ENCODE measurements at places on chromosomes 3 and 15.

GRCh38 chr3:185365291-185366073, 2.5 kb downstream of the MAP3K13 start:
- DNase-seq = no peak

- DNase-seq = no peak
Measured at GRCh38 chr15:64389036-64389435, 1.4 kb downstream of the TRIP4 start.

GRCh38 chr3:190073264-190074008, 47.3 kb downstream of the P3H2 start:
- no peak for DNase-seq

DNA sequence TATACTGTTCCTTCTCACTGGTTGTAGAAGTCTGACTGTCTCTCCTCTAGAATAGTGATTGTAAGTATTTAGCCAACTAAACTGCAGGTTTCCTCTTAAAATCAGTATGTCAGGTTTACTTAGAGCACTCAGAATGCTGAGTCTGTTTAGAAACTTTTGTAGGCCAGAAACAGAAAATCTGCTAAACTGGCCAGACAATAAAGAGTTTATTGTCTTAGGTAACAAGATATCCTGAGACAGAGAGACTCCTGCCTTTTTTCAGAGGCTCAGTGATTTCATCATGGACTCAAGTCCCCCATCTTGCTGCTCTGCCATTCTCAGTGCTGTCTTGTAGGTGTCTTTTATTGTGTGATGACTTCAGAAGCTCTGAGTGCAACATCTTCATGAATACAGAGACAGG, 279.0 kb downstream of the MFSD1 start:
- DNase-seq = no peak

DNA sequence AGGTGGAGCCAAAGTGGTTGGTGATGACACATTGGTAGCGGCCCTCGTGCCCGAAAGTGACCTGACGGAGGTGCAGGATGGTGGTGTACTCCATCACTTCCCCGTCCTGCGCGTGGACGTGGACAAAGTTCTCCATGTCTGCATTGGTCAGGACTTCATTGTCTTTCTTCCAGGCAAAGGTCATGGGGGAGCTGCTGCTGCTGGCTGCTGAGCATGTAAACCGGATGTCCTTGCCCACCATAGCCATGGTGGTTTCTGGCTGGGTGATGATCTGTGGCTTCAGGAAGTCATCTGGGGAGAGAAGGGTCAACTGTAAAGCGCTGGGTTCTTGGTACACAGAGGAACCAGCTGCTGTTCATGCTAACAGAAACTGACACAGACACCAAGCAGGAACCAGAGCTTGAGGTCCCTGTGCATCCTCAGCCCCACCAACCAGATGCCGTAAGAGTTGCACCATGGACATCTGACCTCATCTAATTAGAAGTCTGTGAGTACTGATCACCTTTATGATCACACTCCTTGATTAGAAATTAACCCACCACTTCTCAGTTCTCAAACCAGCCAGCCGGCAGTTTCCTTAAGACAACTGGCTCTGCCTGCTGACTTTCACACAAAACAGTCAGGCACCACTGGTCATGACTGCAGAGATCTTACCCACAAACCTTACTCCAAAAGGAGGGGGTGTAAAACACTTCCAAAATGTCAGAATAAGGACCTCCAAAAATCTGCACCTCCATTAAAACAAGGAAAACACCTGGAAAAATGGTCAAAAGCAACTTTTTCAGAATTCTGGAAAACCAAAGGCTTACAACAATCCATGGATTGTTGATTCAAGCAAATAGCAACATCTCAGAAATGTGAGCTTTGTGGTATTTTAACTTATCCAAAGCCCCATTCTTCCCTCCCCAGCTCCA, 114.6 kb downstream of the LRIG1 start:
- DNase-seq = no peak

DNA sequence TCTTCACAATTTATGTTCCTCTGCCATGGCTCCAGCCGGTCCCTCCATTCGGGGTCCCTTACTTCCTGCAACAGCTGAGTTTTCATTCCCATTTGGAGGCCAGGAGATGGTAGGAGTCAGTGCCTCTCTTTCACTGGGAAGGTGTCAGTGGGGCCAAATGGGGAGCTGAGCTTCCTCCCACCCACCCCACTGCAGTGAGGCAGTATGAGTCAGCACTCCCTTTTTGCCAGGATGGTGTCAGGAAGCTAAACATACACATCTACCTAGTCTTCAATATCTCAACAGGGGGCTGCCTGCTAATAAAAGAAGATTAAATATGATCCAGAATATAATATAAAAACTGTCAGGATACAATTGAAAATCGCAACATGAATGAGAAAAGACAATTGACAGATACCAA, 12.7 kb upstream of the ACTC1 start:
- DNase-seq = no peak

DNA sequence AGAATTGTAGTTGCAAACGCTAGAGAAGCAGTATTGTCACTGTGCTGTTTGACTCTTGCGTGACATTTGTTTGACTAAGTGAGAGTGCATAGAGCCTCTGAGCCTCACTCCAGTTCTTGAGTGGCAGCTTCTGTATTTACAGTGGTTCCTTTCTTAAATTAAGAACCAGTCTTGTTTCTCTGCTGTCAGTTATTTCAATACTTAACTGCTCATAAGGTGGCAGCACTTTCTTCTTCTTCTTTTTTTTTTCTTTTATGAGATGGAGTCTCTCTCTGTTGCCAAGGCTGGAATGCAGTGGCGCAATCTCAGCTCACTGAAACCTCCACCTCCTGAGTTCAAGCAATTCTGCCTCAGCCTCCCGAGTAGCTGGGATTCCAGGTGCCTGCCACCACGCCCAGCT, 372.1 kb downstream of the LPP start:
- no peak for DNase-seq

- DNase-seq = no peak
Measured at GRCh38 chr15:31326875-31327668, 437 bp downstream of the KLF13 start.

All from NCI-H446 treated with DMSO at 0.1 percent for 48 hours (cell line).